ENCODE measurements at places on chromosomes 1 and 21.

DNA sequence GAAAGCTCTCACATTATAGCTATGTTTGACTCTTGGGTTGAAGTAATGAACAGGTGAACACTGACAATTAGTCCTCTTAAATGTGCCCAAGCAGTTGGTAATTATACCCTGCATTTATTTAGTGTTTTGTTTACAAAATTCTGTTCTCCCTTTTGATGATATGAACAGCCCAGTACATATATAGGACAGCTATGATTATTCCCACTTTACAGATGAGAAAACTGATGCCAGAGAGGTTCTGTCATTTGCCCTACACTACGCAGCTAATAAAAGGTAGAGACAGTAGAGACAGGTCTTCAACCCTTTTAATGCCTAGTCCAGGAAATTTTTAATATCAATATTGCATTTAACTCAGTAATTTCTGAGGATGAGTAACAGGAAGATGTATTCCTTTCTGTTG lies 46.1 kb upstream of the DNAJC6 start:
- DNase-seq, result no peak

DNA sequence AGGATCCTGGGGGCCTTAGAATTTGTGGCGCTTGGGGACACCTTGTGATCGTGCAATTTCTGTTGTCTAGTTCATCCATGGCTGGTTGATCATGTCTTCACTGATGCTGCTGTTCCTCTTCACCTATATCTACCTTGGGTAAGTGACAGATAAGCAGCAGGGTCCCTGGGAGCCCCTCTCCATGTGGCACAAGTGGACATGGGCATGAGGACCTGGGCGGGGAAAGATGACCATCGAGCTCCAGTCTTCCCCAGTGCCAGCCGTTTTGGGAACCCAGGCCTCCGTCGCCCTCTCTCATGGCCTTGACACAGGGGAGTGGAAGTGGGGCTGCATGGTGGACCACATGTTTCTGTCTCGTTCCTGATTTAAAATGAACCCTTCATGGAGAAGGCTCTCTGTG lies 17.6 kb downstream of the PSEN2 start:
- no peak for DNase-seq

DNA sequence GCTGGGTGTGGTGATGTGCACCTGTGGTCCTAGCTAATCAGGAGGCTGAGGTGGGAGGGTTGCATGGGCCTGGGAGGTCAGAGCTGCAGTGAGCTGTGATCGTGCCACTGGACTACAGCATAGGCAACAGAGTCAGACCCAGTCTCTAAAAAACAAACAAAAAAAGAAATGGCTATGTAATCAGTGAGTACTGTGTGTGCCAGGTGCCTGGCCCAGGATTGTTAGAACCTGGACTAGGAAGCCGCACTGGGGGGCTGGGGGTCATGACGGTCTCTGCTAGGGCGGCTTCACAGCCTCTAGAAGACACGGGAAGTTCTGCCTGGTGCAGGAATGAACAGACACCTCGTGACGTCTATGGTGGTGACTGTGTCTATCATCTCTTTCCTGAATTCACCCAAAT lies 8.5 kb downstream of the TMEM9 start:
- DNase-seq, result no peak

DNA sequence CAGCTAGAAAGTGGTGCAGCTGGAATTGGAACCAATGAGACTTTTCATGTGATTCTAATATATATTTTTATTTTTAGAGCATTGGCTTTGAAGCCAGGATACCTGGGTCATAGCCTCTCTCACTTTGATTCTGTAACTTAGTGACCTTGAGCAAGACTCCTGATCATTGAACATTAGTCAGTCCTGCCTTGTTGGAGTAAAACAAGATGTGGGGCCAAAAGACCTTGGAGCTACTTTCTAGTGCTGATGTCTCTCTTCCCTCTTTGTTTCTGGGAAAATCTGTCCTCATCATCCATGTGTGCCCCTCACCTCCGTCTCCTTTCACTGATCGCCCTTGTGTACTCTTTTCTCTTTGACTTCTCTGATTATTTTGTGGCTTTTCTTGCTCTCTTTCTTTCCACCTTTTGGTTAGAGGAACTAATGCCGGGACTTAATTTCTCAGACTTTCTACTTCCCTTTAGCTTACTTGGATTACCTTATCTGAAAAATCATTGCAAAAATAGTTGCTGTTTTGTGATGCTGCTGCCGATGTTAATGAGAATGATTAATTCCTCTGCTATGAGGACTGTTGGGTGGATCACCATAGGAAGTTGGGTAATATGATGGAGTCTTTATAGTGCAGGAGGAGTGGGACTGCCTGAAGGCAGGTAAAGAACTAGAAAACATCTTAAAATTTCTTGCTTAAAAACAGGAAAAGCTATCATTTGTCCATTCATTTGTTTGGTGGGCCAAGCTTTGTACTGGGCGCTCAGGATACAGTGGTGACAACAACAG lies 72.0 kb downstream of the NOS1AP start:
- DNase-seq, result no peak

DNA sequence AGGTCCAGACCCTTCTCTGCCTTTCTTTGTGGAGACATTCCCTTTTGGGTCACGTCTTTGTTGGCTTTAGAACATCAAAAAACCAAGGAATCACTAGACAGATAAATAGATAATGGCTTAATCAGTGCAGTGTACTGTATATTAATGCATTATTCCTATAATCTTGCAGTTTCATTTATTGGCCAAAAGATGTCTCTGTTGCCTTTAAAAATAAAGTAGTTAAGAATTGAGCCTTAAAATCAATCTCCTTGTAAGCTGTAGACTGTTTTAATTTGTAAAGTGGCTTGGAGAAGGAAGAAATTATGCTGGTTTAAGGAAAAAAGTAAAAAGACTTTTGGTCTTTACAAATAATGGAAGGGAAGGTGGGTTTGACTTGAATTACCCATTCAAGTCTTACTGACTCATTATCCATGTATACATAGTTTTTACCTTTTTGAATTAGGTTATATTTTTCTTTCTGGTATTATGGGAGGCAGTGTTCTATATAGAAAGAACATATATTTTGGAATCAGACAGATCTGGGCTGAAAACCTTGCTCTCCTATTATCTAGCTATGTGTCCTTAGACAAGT lies 84.6 kb downstream of the VPS13D start:
- DNase-seq, result peak; percentile 13

- DNase-seq, result no peak
Observed at GRCh38 chr1:212605441-212606394, 2.8 kb upstream of the ATF3 start.

DNA sequence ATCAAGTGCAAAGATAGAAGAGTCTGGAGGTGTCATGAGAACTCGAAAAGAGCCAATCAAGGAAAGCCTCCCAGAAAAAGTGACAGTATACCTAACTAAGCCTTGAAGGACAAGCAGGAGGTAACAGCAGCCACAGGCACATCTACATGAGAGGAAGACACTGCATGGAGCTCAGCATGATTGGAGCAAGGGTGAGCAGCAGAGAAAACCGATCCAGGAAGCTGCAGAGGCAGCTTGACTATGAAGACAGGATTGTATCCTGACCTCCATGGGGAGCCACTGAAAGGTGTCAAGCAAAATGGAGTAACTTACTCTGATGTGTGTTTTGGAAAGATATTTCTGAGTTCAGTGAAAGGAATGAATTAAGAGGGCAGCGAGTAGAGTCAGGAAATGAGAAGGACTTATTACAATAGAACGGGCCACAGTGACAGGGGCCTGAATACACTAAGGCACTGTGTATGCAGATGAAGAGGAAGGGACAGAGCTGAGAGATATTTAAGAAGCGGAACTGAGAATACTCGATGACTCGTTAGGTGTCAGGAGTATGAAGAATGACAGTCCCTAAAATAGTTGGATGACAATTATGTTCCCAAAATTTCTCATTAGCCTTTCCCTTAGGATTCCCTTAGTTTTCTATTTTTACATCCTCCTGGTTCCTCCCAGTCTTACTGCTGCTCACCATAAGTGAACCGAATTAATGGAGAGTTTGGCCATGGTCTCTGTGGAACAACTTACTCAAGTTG lies 139.3 kb upstream of the NFIA start:
- DNase-seq, result no peak

- no peak for DNase-seq
Observed at GRCh38 chr1:218165701-218166114, 119.4 kb upstream of the RRP15 start.

- no peak for DNase-seq
Observed at GRCh38 chr1:5643360-5644107, 348.7 kb downstream of the NPHP4 start.

GRCh38 chr1:222583079-222583478 lies 6.7 kb downstream of the TAF1A start:
- no peak for DNase-seq

DNA sequence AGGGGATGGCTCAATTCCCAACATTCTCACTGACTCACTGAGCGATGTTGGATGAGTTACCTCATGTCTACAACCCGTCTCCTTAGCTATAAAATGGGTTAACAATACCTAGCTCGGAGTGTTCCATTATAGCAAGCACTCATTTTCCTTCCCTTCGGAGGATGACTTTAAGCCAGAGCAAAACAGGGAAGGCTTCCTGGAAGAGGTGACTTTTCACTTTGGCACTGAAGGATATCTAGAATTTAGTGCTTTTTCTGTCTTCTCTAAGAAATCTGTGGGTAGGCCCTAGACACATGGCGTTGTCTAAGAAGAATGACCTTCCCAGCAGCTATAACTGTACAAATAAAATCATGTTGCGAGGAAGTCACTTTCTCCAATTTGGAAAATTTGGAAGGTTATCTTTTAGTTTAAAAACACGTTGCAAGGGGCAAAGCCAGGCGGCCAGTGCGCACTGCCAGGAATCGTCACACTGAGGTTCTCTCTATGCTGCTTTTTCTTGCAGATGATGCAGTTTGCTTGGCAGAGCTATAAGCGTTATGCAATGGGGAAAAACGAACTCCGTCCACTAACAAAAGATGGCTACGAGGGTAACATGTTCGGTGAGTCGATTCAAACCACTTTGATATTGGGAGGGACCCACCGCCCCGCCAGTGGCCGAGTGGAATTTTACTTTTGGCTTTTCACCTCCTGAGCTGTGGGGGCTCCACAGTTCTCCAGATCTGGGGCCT lies 69.5 kb downstream of the MAN1C1 start:
- no peak for DNase-seq

GRCh38 chr1:9842781-9843575 lies 19.2 kb upstream of the CLSTN1 start:
- peak; percentile 48 for DNase-seq

DNA sequence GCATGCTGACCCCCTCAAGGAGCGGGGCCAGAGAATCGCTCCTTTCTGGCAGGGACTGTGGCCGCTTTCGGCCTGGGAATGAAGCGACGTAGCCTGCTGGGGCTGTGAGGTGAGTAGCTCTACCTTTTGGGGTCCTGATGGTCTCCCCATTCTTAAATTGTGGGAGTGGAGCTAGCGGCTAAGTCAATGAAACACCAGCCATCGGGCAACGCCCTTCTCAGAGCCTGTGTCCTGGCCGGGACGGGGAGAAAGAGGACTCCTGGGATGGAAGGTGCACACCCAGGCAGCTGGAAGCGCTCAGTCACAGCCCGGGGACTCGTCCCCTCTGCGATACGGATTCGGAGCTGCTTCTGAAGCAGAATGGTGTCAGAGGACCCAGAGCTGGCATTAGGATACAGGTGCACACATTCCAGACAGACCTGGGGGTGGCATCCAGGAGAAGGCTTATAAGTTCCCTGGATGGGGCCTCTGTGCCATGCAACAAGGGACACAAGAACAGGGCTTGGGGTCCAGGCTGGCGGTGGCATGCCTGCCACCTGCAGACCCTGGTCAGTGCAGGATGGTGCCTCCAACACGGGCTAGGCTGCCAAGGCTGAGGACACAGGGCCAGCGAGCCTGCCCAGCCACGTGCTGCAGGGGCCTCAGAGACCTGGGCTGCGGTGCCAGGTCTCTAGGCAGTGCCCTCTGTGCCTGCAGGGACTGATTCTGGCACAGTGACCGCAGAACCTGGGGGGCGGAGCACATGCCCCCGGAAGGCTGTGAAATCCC lies 945 bp upstream of the WNT9A start:
- DNase-seq, result peak; percentile 28

GRCh38 chr1:213530611-213531320 lies 457.0 kb upstream of the PROX1 start:
- DNase-seq, result no peak

GRCh38 chr1:156933136-156933535 lies 12.7 kb downstream of the LRRC71 start:
- no peak for DNase-seq

GRCh38 chr1:193068013-193068412 lies 8.6 kb downstream of the RO60 start:
- DNase-seq, result no peak

- DNase-seq, result no peak
Observed at GRCh38 chr1:211613108-211613947, 34.4 kb upstream of the SLC30A1 start.

GRCh38 chr1:225882694-225883615 lies 775 bp upstream of the TMEM63A start:
- DNase-seq, result peak; percentile 72

DNA sequence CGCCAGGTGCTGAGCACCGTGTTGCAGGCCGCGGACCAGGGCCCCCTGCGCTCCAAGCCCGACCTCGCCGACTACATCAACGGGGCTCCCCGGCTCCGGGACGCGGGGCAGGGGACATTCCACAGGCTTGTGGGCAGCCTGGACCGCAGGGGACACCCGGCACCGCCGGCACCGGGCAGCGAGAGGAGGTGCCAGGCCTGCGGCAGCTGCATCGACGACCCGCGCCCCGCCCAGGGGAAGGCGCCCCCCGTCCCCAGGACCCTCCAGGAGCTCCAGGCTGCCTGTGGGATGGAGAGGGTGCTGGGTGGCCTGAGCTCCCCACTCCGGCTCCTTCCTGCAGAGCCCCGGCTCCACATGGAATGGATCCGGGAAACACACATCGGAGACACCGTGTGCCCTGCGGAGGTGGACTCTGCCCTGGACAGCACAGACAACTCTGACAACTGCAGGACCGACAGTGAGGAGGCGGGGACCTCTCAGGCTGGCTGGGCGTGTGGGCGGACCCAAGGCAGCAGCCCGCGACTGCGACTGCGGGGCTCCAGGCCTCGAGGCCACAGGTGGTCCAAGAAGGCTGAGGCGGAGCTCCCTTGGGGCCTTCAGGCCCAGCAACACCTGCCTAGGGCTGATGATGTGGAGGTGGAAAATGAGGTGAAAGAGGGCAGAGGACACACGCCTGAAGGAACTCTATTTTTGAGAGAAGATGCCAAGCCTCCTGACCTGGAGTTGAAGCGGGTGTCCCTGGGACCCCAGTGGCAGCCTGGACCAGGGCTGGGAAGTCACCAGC lies 22.8 kb downstream of the KIAA1614 start:
- no peak for DNase-seq

DNA sequence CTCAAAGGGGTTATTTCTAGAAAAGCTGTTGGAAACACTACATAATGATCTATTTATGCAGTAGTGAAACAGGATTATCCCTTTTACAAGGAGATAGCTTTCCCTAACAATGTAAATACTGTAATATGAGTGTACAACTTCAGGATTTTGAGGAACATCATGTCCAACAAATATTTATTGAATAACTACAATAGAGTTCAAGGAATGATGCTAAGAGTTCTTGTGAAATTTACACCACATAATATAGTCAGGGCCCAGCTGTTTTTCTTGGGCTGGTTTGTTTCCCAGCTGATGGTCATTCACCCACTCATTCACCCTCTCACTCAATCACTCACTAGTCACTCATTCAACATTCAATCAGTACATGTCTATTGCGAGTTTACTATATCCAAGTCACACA lies 12.3 kb upstream of the LYPLAL1 start:
- no peak for DNase-seq
